ENCODE measurements at places on chromosomes 11 and 22.

DNA sequence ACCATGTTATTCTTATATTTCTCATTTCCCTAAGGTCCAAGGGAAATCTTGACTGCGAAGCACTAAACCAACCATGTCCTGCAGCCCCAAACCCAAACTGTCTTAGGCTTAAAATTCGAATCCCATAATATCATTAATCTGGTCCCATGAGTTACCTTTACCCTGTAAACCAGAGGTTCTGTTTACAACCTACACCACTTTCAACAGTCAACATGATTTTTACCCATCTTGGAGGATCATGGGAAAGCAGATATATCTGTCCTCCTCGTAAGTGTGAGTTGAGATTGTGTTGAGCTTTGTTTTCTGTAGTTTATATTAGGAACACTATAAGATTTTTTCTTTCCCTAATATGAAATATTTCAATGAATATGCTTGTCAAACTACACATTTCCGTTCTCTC is 6.4 kb downstream of the PRPF19 start:
- DNase-seq = no peak

DNA sequence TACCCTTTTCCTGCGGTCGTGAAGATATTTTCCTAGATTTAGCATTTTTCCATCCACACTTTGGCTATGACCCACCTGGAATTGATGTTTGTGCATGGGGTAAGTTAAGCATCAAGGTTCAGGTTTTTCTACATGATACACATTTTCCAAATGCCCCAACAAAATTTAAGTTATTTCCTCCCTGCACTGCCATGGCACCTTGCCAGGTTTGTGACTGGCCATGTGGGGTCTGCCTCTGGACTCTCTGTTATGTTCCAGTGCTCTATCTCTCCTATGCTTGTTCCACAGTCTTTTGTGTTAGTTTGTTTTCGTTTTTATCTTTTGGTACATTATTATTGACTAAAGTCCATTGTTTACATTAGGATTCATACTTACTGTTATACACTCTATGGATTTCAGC is 934.3 kb downstream of the TBC1D22A start:
- DNase-seq = no peak

DNA sequence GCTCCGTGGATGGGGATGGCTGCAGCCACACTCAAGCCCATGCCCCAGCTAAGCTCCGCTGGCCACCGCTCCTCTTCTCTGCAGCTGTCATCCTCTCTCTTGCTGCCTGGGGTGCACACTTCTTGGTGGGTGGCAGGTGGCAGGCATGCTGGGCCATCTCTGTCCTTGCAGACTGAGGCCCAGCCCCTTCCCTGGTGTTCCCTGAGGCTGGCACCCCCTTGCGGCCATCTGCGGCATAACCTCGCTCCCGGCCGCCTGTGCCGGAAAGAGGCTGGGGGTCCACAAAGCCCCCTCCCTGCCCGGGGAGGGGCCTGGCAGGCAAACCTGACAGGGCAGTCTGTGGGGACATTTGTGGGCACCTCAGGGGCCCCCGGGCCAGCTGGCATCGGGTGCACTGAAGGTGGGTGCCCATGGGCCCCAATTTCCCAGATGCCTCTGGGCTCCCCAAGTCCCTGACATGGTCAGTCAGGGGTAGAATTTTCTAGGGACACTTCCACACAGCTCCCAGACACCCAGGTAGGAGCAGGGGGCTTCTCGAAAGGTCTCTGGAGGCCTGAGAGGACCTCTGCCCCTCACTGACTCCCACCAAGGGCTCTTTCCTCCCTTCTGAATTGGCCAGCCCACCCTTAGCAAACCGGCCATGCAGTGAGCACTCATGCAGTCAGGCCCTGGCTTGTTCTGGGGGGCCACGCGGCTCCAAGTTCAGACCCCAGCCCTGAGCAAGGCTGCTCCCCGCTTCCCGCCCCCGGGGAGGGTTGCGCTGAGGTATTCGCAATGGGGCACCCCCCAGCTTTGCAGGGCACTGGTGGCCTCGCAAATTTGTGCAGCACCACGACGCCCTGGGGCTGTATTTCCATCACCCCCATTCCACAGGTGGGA is 23.5 kb upstream of the TH start:
- DNase-seq = no peak

DNA sequence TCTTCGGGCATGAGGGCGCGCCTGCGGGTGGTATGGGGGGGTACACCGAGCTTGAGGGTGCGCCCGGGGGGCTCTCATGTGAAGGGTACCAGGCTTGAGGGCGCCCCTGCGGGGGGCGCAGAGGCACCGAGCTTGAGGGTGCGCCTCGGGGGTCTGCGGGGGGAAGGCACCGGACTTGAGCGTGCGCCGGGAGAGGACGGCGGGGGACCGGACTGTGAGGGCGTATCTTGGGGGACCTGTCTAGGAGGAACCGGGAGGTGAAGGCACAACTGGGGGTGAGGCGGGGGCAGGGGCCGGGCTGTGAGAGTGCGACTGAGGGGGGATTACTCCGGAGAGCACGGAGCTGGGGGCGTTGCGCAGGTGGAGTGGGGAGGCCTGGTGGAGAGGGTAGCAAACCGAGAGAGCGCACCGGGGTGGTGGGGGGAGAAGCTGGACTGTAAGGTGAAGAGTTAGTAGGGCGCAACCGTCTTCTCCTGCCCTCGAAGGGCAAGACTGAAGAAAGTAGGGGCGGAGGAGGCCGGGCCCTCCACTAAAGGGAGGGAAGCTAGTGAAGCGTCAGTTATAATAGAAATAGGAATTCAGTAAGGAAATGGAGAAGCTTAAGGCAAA is 1.1 kb upstream of the DDX6 start:
- peak; percentile 36 for DNase-seq

GRCh38 chr22:30561402-30562189 is 12.9 kb downstream of the GAL3ST1 start:
- DNase-seq = no peak

GRCh38 chr11:61956191-61957020 is 6.3 kb downstream of the BEST1 start:
- no peak for DNase-seq

- DNase-seq = no peak
These were observed 70.5 kb downstream of the MPPED1 start for GRCh38 chr22:43482318-43482625.

- DNase-seq = no peak
These were observed 24.6 kb downstream of the PPM1F start for GRCh38 chr22:21928048-21928447.

DNA sequence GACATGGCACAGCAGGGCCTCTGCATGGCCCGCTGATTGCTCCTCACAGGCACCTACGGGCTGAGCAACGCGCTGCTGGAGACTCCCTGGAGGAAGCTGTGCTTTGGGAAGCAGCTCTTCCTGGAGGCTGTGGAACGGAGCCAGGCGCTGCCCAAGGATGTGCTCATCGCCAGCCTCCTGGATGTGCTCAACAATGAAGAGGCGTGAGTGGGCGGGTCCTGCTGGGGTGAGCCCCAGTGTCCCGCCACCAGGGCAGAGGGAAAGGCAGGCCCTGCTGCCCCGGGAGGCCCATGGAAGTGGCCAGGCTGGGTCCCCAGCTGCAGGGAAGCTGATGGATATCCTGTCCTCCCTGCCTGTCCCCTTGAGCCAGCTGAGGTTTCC is 18.6 kb upstream of the DGCR8 start:
- DNase-seq = no peak

GRCh38 chr11:96337541-96338431 is 5.2 kb downstream of the MAML2 start:
- DNase-seq = peak; percentile 26

- DNase-seq = no peak
These were observed 7.0 kb downstream of the CSRP3 start for GRCh38 chr11:19194620-19195308.

- DNase-seq = no peak
These were observed 11.7 kb downstream of the MAFF start for GRCh38 chr22:38213319-38213989.

Data from midbrain (tissue), 1 donor.